ENCODE measurements at places on chromosomes 6 and 20.

DNA sequence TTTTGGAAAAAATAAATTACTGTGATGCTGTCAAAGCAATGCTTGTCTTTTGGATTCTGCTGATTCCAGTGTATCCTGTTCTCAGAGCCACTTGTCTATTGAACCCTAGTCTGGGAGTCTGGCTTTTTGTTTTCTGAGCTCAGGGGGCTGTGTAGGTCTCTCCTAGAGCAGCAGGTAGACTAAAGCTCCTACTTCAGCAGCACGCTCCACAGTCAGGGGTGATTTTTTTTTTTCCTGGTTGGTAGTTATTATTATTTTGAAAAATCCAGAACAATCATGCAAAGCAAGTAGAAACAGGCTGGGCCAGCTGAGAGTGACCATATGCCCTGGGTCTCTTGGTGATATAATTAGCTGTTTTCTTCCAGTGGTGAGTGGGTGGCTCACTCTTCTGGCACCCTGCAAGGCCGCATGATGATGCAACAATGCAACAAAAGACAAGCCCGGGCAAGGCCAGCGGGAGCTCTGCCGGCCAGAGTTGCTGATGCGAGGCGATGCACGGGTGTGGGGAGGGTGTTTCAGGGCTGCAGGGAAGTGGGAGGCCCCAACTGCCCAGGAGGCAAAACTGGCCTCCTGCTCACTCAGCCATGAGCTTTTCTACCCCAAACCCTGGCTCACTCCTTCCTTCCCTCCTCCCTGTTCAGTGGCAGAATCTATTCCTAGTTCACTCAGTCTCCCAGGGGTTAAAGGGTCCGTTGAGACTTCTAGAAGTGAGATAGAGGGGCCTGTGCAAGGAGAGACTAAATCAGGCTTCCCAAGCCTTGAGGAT lies 11.5 kb upstream of the CDKN1A start:
- DNase-seq, result peak; percentile 79

DNA sequence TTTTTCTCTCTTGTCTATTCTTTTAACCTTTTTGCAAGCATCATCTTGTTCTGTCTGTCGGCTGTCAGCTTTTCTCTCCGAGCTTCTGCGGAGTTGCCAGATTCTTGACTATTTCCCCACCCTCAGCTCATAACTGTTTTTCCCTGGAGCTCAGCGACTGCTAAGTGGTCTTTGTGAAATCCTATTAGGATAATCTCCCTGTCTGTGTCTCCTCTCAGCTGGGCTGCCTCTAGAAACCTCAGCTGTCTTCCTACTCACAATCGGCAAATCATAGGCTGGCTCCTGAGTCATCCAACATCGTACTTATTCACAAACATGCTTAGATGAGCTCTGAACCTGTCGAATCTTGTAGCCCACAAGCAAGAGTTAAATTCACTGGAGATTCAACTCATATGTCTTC lies 332.3 kb downstream of the PTPRT start:
- no peak for DNase-seq

GRCh38 chr6:88238065-88238464 lies 71.9 kb upstream of the CNR1 start:
- DNase-seq, result peak; percentile 31

DNA sequence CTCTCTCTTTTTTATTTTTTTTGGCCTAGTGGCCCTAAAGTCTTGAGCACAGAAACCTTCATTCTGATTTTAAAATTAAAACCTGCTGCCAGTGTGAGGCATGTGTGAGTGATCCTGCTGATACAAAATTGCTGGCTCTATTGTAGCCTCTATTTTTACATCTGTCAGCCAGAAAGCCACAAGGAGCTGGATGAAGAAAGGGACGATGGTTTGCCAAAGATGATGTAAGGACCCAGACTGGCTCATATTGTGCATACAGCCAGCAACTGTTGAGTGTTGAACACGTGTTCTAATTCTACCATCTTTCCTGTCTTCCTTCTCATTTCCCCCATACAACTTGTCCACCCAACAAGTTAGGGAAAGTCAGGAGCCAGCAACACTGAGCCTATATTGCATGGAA lies 40.8 kb upstream of the ATXN1 start:
- no peak for DNase-seq

- DNase-seq, result no peak
Measured at GRCh38 chr6:167472148-167472547, 147.3 kb downstream of the TTLL2 start.

GRCh38 chr20:61788343-61788742 lies 277.3 kb downstream of the TAF4 start:
- DNase-seq, result no peak

GRCh38 chr20:36819659-36820058 lies 46.1 kb upstream of the DSN1 start:
- no peak for DNase-seq

DNA sequence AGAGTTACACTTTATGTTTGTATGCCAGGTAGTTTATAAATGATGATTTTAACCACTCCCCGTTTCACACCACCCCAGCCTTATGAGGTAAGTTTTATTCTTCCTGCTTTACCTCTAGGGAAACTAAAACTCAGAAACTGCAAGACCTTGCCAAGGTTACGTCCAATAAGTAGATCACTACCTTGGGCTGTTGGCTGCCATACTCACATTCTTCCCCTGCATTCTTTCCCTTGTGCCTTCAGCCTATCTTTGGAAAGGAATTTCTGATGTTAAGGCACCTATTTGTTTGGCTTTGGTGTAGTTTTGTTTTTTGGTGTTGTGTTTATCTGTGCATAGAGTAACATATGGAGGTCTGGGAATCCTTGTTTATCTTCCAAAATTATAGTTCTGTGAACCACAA lies 122.1 kb downstream of the UST start:
- DNase-seq, result no peak

DNA sequence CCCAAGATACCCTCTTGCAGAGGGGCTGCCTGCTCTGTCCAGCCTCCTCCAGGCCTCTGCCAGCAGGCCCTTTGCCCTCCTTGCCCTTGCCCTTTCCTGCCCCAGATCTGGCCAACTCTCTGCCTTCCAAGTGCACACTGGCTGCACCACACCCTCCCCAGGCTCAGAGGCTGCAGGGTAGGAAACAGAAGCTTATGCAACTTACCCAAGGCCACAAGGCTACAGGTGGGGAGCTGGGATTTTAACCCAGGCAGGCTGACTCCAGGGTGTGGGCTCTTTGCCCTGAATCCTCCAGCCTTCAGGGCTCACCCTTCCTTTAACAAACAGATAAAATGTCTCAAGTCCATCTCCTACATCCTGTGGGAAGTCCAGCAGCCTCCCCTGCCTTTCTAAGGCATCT lies 14.5 kb upstream of the TRAF3IP2 start:
- DNase-seq, result no peak

- no peak for DNase-seq
Measured at GRCh38 chr20:37463726-37464494, 57.1 kb upstream of the NNAT start.

DNA sequence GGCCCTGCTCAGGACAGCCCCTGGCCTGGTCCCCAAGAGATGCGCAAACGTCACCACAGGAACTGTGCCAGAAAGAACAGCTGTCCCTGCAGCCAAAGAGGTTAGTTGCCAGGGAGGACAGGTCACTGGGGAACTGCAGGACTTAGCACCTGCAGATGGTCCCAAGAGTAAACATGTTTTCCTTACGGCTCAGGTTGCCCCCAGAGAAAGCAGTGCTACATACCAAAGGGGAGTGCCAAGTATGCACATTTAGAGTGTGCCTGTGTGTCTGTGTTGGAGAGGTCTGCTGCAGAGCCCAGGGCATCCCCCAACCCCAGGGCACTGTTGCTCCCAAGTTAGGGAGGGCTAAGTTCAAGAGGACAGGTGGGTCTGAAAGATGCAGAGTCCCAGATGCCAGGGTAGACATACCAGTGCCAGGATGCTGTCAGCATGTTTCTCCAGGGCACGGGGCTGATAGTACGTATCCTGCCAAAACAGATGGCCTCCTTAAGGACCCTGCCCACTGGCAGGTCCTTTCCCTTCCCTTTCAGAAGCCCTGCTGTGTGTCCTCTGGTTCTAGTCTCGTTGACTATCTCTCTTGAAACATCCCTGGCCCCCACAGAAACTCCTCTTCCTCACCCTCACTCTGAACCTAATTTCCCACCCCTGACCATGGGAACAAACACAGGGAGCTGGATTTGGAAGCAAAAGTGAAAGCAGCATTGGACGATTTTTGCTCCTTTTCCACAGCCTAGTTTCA lies 1.3 kb downstream of the ABHD16A start:
- DNase-seq, result no peak

DNA sequence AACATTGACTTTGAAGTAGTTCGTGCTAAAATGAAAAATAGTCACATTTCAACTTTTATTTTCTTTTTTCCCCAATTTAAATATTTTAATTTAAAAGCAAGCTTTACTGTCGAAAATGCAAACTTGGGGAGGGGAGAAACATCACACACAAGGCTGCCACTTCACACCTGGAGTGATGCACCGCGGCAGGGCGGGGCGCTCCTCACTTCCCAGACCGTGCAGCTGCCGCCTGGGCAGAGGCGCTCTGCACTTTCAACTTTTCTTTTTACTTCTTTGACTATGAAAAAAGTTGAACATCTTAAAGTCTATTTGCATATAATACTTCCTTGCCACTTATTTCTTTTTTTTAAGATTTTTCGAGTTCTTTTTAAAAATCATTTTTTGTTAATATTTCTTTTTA lies 993.3 kb upstream of the GJE1 start:
- DNase-seq, result no peak

GRCh38 chr6:90729057-90729456 lies 142.2 kb upstream of the MAP3K7 start:
- no peak for DNase-seq

GRCh38 chr20:56433221-56433879 lies 21.3 kb downstream of the CASS4 start:
- no peak for DNase-seq

Measured in GM12864 (cell line).